Activated B cell treated with CpG ODN at 0.5 μM for 24 hours (primary cell): ENCODE measurements at places on chromosomes 7 and 10. TPM values are rescaled to one million over a fixed set of nuclear protein-coding genes. Genes with fewer than 3 reads are reported as not detected.

- DNase-seq: no peak
These were observed 126.4 kb downstream of the ADCY1 start for GRCh38 chr7:45700556-45700955.

DNA sequence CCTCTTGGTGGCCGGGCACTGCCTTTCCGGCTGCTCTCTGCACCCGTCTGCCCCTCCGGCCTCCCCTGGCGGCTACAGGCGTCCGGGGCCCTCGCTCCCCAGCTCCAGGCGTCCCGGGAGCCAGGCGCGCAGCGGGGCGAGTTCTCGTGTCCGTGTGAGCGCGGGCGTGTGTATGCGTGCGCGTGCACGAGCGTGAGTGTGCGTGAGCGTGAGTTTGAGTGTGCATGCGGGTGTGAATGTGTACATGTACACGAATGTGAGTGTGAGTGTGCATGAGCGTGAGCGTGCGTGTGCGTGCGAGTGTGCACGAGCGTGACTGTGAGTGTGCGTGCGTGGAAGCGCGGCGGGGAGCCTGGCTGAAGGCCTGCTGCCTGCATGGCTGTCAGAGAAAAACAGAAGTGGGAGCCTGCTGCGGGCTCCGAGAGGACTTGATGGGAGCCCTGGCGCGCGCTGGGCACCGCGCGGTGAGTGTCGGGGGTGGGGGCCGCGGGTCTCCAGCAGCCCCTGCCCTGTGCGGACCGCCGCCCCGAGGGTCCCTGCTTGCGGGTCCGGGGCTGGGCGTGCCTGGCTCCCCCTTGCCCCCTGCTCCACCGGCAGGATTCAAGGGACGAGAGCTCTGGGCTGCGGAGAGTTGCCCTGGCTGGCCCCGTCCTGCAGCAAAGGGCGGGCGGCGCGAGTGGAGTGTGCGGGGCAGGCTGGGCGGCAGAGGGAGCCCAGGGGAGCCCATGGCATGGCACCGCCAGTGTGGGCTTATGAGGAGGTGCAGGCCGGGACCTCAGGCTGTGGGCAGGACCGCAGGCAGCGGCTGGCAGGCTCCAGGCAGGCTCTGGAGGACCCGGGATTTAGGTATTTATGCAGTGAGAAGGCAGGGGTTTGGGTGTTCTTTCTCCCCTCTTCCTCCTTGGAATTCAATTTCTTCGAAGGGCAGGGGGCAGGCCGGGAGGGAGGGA lies 75.8 kb upstream of the EN2 start:
- DNase-seq: no peak

PITX3 gene
- total RNA-seq: not detected in 2 replicates

GCK gene
- 0.13 and 0.44 TPM in 2 replicates for total RNA-seq

- DNase-seq: no peak
These were observed 44.9 kb downstream of the PPP1R3C start for GRCh38 chr10:91587710-91588638.

- DNase-seq: no peak
These were observed 478.7 kb downstream of the INHBA start for GRCh38 chr7:41224063-41224763.

DNA sequence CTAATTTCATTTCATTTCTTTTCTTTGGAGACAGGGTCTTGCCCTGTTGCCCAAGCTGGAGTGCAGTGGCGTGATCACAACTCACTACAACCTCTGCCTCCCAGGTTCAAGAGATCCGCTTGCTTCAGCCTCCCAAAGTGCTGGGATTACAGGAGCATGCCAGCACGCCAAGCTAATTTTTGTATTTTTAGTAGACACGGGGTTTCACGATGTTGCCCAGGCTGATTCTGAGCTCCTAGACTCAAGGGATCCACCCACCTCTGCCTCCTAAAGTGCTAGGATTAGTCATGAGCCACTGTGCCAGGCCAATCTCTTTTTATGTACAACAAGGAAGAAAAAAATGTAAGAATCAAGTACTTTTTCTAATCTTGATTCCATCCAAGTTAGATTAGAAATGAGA lies 10.7 kb upstream of the KMT2E start:
- DNase-seq: no peak

- no peak for DNase-seq
These were observed 25.2 kb upstream of the SRPK2 start for GRCh38 chr7:105413887-105414437.

DNA sequence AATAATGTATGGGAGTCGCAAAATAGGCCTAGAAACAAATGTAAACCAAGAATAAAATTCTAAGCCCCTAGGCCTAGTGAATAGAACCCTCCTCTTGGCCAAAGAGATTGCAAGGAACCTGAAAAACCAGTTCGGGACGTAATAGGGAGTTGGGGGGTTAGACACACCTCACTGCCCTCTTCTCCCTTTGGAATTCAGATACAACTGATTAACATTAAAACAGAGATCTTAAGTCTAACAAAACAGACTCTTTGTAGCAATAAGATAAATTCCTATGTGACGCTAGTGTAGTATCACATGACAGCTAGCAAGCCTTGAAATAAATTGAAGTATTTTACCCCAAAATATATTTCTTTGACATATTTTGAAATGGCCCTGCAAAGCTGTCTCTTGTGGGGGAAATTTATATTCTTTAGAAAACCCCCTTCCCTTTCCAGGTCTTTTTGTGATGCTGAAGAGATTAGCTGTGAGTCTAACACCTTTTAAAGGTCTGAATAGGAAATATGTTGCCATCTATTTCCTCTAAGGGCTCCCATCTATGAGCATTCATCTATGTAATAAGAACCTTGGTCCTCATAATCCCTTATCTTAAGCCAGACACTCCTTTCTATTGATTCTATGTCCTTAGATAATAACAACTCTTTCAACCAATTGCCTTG lies 623.4 kb upstream of the NRG3 start:
- DNase-seq: no peak

FXYD4 gene
- not detected in 2 replicates for total RNA-seq

DNA sequence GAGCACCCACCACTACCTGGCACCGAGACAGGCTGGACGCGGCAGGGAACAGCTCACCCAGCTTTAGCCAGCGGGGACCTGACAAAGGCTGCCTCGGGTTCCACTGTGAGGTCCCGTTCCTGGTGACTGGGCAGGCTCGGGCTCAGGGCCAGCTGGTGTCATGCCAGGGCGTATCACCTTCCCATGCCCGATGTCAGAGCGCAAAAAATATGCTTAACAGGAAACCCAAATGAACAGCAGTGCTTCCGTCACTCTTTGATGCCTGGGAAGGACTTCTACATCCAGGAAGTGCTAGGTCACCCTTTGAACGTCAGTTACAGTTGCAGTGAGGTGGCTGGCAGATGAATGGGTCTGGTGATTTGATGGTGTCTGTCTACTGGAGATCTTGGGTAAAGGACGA lies 106.0 kb downstream of the ADARB2 start:
- DNase-seq: no peak

- DNase-seq: no peak
These were observed 456.8 kb upstream of the NRP1 start for GRCh38 chr10:33791272-33791660.

SPDYE6 gene
- total RNA-seq: not detected in 2 replicates

DNA sequence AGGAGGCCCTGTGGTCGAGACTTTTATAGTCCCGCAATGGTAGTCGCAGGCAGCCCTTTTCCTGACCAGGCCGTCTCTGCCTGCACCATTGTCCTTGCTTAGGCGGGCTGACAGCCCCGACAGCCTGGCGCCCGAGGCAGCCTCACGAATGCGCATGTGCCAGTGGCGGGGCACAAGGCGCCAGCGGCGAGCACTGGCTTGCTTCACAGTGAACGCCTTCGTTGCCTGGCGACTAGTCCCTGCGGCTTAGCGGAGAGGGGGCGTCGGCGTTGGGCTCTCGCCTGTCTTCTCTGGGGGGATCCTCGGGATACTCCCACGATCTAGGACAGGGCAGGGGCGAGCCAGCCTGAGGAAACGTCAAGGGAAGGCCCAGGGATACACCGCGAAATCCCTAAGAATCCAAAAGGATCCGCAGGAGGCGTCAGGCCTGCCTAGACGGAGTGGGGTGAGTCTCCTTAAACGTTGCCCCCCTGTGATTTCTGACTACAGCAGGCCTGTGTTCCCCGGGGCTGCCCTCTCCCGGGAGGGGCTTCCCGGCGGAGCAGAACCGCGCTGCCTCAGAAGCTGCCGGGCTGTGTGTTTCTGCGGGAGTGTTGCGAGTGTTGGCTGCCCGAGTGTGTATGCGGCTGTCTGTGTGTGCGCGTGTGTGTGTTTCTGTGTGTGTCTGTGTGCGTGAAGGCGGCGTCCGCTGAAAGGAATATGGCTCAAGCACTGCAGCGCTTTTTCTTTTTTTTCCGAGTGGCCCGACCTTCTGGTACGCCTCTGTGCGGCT lies 20.5 kb upstream of the ZNF273 start:
- DNase-seq: no peak

SEMA4G gene
- total RNA-seq: 0.60 and 0.78 TPM in 2 replicates

- DNase-seq: no peak
These were observed 38.2 kb downstream of the WNT2 start for GRCh38 chr7:117284692-117285091.

GRCh38 chr7:30927559-30927958 lies 15.9 kb downstream of the AQP1 start:
- DNase-seq: no peak

- no peak for DNase-seq
These were observed 2.4 kb downstream of the ASL start for GRCh38 chr7:66078067-66078466.

LRIT1 gene
- total RNA-seq: not detected in 2 replicates

DNA sequence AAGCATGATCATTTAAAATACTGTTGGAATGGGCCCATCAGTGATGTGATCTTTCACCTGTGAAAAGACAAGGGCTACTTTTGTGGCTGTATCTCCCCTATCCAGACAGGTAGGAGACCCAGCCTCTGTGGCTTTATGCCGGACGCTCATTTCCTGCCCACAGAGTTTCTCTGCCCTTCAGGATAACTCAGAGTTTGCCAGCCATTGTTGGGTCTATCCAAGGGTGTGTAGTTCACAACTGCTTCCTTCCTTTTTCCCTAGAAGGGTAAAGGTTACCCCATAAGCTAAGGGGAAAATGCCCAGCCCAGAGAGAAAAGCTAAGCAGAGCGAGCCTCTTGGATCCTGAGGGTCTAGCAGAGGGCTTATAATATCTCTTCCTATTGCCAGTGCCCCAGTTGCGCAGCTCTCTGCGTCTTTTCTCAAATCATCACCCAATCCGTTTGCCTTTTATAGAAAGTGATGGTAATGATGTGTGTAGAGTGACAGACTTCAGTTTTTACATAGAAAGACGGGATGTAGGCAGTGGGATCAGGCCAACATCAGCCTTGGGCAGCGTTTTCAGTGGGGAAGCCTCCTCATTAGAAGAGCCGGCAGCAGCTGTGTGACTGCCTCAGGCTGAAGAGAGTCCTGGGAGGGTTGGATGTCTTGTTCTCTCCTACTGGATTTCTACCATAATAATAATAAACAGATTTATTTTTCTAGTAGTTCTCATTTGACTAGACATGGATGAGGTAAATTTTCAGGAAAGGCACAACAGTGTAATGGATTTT lies 80.5 kb downstream of the MET start:
- DNase-seq: no peak

GRCh38 chr10:12701696-12702095 lies 299.8 kb downstream of the CCDC3 start:
- no peak for DNase-seq

CYP26C1 gene
- total RNA-seq: 0.15 and 0.24 TPM in 2 replicates

- no peak for DNase-seq
These were observed 310.2 kb downstream of the AUTS2 start for GRCh38 chr7:69908454-69908853.

- DNase-seq: no peak
These were observed 91.3 kb downstream of the POU6F2 start for GRCh38 chr7:39069031-39069430.

DNA sequence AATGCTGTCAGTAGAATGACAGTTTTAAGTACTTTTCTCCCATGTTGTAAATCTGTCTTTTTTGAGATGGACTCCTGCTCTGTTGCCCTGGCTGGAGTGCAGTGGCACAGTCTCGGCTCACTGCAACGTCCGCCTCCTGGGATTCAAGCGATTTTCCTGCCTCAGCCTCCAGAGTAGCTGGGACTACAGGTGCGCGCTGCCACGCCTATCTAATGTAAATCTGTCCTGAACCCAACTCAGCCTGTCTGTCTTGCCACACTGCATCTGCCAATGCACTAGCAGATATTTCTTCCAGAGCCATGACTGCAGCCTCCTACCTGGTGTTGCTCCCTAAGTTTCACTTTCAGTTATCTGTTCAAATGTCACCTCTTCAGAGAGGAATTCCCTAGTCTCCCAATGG lies 264.1 kb downstream of the PHF14 start:
- DNase-seq: no peak

- no peak for DNase-seq
These were observed 289.0 kb downstream of the TWIST1 start for GRCh38 chr7:18828260-18828993.

PLXDC2 gene
- 0.16 and 0.20 TPM in 2 replicates for total RNA-seq

DNA sequence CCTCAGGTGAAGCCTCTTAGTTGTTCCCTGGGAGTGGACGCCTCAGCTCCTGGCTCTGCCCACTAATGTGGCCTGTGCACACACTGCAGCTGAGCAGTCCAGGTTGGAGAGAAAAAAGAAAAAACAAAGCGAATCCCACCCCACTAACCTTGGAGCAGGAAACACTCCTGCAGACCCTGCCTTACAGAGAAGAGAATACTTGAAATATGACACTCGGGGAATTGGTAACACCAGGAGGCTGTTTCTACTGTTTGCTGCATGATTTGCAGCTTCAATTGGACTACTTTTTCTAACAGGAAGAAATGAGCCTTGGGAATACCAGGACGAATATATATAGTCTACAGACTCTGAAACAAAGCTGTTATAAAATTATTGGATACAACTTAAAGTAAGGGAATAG lies 22.2 kb downstream of the CDHR3 start:
- DNase-seq: no peak

TAS2R5 gene
- 1.1 and 1.5 TPM in 2 replicates for total RNA-seq

DNA sequence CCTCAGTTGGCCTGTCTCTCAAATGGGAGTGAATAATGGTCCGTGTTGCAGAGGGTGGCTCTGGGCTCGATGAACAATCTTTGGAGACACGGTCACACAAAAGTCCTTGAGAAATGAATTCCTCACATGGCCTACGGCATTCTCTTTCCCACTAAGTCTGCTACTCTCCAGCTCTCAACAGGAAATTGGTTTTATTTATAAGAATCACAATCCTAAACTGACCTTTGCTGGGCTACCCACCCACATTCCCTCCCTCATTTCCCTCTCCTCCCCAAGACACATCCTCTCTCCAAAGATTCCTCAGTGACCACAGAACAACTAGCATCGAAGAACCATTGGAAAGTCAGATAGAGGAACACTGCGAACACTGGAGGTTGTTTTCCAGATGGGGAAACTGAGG lies 4.7 kb downstream of the AFAP1L2 start:
- no peak for DNase-seq

TRIM4 gene
- 33.1 and 35.8 TPM in 2 replicates for total RNA-seq

DNA sequence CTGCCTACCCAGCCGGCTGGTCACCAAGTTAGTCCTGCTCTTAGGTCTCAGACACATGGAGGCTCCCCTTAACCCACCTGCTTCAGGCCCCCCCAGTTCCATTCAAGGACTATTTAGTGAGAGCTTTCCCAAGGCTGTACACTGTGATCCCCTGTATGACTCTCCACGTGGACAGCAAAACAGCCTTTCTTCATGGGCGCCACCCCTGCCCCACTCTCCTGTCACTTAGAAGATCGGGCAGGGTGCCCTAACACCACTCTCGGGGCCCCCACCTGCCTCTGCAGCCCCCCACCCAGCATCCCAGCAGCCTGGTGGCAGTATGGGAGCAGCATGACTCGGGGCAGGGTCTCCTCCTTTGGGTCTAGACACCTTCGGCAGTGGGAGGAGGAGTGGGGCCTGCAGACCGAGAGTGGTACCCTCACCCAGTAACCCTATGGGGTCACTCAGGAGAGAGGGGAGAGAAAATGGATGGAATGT lies 116.6 kb downstream of the PTPN20 start:
- peak; percentile 2 for DNase-seq

NODAL gene
- not detected in 2 replicates for total RNA-seq

HKDC1 gene
- not detected in 2 replicates for total RNA-seq

SLC18A2 gene
- not detected in 2 replicates for total RNA-seq

GRCh38 chr7:131071786-131072504 lies 255.7 kb upstream of the MKLN1 start:
- DNase-seq: no peak
